Activated T-cell treated with anti-CD3 and anti-CD28 coated beads, Interleukin-2, amount 50 U/mL, for 24 hours (primary cell): ENCODE measurements at places on chromosomes 7 and 10.

DNA sequence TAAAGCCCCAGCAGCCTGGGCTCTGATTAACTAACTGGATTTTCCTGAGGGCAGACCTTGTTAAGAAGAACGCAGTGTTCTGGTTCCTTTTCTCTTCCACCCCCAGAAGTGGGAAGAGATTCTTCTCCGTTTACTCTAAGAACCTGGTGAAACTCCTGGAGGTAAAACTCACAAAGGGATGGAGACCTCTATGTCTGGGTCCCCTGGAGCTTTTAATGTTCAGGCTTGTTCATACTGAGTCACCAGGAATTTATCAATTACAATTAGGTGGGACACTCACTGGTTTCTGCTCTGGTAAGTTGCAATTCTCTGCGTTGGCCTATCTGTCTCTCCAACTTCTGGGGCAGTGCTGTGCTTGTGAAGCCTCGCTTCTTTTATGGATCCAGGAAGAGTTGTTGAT is 73.3 kb upstream of the CACNB2 start:
- no peak for DNase-seq

DNA sequence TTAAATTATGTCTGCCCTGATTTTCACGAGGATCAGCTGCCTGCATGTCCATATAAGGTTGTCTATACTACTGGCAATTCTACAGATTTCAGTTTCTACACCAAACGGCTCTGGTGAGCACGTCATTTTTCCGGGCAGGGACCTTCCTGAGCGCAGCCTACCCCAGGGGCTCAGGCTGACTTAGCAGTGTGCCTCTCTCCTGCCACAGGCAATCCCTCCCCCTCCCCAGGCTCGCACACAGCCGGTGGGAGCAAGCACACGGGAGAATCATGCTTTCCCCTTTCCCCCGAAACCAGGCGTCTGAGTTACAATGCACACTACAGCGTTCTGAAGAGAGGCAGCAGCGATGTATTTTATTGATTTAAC is 1.7 kb downstream of the KLF6 start:
- peak; percentile 80 for DNase-seq

DNA sequence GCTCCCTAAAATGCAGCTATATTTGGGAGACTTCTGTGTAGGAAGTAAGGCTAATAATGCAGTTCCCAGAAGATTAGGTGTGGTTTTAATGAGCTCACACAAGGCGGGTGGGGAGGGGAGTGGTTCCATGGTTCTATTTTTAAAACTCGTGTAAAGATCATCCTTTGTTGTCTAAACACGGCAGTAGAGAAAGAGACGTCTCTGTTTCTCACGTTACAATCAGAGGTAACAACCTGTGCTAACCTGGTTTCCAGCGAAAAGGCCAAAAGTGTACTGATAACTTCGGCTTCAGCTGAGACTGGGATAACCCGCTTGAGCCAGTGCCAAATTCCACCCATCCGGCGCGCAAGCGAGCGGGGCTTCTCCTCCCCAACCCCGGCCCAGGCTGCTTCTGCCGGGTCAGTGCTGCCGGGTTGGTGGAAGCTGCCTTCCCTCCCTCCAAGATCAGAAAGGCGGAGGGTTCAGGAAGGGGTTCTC is 2.5 kb upstream of the MAP3K8 start:
- DNase-seq, result no peak

DNA sequence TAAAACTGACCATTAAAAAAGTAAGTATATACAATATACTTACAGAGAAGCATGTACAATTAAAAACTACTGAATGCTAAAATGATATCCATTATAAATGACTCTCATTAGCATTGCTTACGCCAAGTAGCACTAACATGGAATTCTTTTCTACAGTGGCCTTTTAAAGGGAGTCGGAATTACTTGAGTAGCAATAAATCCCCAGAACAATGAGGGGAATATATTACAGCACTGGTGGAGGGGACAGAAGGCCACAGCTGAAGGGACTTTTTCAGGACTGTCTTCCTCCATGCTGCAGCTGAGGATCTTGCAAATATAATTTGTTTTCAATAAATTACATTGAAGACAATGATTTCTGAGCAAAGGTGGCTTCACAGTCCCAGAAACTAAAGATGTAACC is 97.0 kb downstream of the ALOX5 start:
- no peak for DNase-seq

DNA sequence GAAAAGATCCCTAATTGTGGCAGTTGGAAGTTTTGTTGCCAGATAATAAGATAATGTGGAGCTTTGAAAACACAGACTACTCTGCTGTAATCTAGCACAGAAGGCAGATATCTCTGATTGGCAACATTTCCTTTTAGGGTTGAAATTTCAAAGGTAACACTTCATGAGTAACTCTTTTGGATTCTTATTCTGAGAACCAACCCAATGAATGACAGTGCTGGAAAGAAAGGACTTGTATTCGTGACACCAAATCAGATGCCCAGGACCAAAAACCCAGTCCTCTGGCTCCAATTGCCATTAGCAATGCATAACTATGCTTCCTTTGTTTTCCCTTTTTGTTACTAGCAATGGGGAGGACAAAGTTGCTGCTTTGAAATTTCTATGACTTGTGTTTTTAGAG is 41.0 kb upstream of the ELMO1 start:
- DNase-seq, result no peak

DNA sequence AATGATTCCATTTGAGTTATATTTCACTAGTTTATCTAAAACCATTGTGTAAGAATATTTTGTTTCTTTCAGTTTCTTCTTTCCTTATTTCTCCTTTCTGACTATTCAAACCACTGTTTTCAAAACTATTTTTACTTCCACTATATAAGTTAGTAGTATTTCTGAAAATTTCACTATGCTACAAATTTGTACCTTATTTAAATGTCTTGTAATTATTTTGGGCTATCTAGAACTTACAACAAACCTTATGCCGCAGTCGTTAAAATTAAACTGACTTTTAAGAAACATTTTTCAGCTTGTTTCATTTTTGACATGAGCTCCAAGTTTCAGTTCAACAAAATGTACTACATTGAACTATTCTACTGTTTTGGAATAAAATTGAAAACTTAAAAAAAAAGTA is 1.8 kb downstream of the TFEC start:
- no peak for DNase-seq

- DNase-seq, result no peak
Measured at GRCh38 chr7:133109816-133110215, 27.9 kb upstream of the CHCHD3 start.

DNA sequence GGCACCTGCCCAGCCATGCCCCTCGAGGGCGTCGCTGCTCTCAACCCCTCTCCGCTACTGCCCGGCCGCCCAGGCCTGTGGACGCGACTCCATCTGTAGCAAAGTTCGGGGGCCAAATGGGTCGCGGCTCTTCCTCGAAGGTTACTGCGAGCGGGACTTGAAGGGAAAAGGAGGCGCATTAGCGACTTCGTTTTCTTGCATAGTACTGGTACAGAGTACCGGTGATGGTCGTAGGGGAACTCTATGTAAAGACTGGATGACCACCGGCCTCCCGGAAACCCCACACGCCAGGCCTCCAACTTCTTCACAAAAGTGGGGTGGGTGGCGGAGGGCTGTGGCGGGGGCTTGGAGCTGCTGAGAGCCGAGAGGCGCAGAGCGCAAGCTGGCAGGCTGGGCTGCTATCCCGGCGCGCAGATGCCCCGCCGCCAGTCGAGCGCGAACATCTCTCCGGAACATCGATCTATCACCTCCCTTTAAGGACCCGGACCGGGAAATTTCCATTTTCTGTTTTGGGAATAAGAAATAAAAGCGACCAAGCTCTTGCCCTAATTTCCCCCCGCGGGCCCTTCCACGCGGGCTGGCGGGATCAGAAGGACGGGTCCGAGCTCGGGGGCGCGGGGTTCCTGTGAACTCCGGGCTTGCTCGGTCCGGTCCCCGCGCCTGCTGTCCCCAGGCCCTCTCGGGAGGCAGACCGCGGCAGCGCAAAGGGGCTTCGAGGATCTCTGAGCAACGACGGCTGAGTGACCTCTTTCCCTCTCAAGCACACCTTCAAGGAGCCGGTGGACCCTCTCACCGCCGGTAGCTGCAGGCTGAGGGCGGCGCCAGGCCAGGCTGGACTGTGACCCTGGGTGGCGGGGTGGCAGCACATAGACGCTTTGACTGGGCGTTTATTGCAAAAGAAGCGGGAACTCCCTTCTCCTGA is 12.2 kb upstream of the FEZF1 start:
- no peak for DNase-seq

GRCh38 chr7:39186131-39186530 is 208.4 kb downstream of the POU6F2 start:
- DNase-seq, result no peak

- no peak for DNase-seq
Measured at GRCh38 chr7:112089551-112089950, 116.6 kb downstream of the DOCK4 start.

GRCh38 chr7:47682874-47683273 is 101.0 kb upstream of the TNS3 start:
- no peak for DNase-seq

- no peak for DNase-seq
Measured at GRCh38 chr7:130900471-130901076, 166.6 kb upstream of the KLF14 start.
